Kasumi-1 (cell line): ENCODE measurements at places on chromosomes 3 and 15.

DNA sequence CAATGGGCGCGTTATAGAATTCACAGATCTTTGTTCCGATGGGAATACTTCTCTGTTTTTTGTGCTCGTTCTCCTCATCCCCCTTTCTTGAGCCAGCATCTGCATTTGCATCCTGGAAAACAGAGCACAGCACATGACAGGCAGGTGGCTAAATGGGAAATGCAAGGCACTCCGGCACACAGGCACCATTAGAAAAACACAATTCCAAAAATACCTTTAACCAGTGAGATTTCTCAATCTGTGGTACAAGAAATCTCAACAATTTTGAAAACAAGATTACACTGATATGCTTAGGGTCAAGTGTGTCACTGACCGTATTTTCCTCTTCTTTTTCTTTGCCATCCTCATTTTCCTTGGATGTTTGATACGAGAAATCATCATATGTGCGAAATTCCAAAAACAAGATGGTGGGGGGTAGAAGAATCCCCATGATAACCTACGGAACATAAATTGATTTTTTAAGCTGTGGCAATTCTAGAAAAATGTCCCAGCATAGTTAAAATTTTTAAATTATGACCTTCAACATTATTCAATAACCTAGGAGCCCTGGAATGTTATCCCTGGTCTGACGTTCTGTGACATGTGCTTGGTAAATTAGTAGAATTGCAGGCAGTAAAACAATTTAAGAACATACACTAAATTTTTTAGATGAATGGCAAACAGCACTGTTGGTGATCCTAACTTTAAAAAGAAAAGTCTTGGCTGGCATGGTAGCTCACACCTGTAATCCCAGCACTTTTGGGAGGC, 46.5 kb upstream of the MTMR10 start:
- no peak for DNase-seq

- no peak for DNase-seq
Observed at GRCh38 chr15:35958975-35959374, 413.0 kb upstream of the DPH6 start.

DNA sequence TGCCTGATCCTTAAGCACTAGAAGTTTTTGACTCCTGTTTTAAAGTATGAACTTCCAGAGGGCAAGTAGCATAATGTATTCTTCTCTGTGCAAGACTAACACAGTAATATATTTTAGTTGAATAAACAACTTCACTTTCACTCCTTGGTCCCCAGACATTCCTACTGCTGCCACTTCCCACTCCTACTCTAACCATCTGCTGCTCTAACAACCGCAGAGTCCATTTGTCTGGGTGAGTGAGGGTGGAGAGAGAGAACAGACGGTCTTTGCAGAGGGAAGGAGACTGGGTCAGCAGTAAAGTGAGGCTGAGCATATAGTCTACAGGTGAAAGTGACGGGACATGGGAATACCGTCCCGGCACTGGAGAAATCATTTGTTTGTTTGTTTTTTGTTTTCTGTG, 301.0 kb upstream of the SLCO3A1 start:
- DNase-seq, result no peak

- DNase-seq, result no peak
Observed at GRCh38 chr3:4674216-4674615, 181.1 kb downstream of the ITPR1 start.

GRCh38 chr15:39407116-39407515, 173.8 kb upstream of the THBS1 start:
- no peak for DNase-seq

DNA sequence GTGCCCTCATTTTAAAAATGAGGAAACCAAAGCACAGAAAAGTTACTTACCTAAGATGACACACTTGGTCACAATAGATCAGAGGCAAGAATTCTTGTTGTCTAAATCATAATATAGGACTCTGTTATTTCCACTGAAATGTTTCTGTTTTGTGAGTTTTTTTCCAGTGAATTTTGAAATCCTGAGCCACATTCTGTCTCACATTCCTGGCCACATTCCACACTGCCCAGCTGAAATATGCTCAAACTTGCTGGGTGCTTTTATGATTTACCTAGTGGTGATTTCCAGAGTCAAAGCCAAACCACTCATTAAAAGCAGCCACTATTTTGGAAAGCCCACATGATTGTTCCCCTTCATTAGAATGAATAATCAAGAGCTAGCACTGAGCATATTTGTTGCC, 82.3 kb upstream of the NPHP3 start:
- DNase-seq, result no peak

DNA sequence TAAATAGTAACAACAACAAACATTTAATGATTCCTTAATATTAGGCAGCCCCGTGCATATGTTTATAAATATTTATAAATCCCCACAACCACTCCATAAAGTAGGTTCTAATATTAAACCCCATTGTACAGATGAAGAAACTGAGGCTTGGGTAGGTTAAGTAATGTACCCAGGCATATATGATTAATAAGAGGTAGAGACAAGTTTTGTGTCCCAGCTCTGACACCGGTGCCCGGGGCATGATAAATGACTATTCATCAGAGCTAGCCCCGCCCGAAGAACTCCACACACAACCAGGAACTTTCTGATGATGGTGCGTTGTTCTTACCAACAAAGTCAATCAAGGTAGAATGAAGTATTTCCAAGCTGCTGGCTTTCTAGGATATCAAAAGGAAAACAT, 19.4 kb downstream of the CDCP1 start:
- DNase-seq, result no peak

- DNase-seq, result no peak
Observed at GRCh38 chr15:33968224-33968623, at the start of gene CHRM5. Gene CHRM5 (plus strand): TSS chr15:33968497. CDS start chr15:34062718, 94,221 bp downstream.

DNA sequence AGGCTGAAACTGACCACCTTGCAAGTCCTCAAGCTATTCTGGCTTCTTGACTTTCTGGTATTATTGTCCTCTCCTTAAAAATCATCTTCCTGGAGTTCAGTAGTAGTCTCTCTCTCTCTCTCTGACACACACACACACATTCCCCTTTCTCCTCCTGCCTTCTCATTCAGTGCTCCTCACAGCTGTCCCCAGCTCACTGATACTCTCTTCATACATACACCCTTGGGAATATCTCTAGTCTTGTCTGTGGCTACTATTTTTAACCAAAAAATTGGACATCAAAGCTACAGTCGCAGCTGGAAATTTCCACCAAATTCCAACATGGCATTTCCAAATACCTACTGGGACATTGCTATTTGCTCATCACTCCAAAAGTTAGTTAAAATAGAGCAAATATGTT, 178.9 kb downstream of the ECT2 start:
- DNase-seq, result no peak

DNA sequence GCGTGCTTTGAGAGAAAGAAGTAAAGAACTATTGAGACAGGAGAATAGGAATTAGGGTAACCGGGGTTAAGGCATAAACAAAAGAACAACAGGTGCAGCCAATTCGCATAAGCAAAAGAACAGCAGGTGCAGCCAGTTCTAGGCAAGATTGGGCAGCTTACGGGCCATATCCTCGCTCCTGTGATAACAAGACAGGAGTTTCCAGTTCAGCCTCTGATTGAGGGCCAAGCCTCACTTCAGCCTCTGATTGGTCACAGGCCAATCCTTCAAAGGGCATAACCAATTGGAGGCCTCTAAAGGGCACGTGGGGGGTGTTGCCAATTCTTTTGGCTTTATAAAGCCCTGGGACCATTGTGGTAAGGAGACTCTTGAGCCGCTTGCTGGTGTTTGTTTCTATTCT, 143.5 kb downstream of the GADL1 start:
- DNase-seq, result no peak

GRCh38 chr3:170907637-170908234, 701 bp downstream of the EIF5A2 start:
- DNase-seq, result peak; percentile 26

- no peak for DNase-seq
Observed at GRCh38 chr15:56032373-56032772, 39.0 kb upstream of the NEDD4 start.

DNA sequence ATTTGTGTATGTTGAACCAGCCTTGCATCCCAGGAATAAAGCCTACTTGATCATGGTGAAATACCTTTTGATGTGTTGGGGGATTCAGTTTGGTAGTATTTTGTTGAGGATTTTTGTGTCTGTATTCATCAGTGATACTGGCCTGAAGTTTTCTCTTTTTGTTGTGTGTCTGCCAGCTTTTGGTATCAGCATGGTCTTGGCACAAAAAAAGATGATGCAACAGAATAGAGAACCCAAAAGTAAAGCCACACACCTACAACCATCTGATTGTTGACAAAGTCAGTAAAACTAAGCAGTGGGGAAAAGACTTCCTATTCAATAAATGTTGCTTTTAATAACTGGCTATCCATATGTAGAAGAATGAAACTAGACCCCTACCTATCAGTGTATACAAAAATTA, 77.6 kb downstream of the TCF12 start:
- no peak for DNase-seq

GRCh38 chr3:69690-70089, 126.9 kb upstream of the CHL1 start:
- DNase-seq, result no peak

- DNase-seq, result no peak
Observed at GRCh38 chr3:3129579-3129978, 2.8 kb downstream of the TRNT1 start.

DNA sequence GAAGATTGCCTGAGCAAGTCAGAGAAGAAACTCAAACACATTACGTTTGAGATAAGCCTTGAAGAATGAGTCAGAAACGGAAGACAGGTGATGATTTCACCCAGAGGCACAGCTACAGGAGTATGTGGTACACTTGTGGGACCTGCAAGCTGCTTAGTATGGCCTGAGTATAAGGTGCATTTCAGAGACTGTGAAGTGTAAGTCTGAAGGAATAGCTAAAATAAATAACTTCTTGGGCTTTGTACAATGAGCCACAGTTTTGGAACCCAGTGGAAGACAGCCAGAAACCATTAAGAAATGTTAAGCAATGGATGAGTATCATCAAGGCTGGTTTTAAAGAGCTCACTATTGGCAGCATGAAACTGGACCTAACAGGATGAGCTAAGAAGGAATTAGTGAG, 826.2 kb downstream of the ROBO1 start:
- no peak for DNase-seq

DNA sequence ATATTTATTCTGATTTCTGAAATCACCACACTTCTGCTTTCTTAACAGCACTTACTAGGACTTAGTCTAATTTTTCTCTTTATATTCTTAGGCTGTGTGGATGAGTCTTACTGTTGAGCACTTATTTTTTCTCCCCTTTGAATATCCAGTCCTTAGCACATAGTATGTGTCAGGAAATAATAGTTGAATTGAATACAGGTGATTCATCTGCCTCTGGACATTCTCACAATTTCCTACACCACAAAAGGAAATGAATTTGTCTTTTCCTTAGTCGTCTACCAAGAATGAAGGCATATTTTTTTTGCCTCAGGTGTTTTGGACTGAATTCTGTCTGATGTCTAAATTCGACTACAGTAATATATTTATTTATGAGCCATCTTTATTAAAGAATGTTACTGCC, 204.2 kb downstream of the GHSR start:
- DNase-seq, result no peak

- DNase-seq, result peak; percentile 26
Observed at GRCh38 chr3:52153389-52154096, 680 bp downstream of the POC1A start.

GRCh38 chr15:35616498-35617271, 70.7 kb upstream of the DPH6 start:
- DNase-seq, result no peak

DNA sequence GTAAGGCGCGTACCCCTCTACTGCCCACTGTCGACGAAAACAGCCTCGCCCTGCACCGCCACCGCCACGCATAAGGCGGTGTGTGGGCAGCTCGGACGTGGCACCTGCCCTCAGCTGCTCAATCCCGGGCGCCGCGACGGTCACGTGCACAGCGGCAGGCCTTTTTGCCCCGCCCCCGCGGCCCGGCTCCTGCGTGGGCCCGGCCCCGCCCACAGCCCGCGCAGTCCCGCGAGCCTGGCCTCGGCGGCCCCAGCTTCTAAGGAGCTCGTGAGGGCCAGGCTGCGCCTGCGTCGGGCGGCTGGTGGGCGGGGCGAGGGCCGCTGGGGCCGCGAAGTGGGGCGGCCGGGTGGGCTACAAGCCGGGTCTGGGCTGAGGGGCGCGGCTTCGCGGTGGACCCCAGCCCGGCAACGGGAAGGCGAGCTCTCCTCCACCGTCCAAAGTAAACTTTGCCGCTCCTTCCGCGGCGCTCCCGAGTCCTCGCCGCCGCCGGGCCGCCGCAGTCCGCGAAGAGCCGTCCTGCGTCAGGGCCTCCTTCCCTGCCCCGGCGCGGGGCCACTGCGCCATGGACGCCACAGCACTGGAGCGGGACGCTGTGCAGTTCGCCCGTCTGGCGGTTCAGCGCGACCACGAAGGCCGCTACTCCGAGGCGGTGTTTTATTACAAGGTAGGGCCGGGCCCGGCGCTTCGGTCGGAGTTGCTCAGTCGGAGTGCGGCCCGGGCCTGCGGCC, at the start of gene CAPN7:
Gene CAPN7 (plus strand): TSS at position 313 of the 728 bp plus-strand sequence. CDS start 250 bp downstream, at position 563.
- no peak for DNase-seq

- peak; percentile 3 for DNase-seq
Observed at GRCh38 chr3:5607581-5607980, 420.1 kb downstream of the EDEM1 start.

GRCh38 chr3:170211668-170212067, 10.6 kb upstream of the PRKCI start:
- peak; percentile 23 for DNase-seq

- DNase-seq, result no peak
Observed at GRCh38 chr3:78353231-78353630, 1313.3 kb downstream of the ROBO2 start.

DNA sequence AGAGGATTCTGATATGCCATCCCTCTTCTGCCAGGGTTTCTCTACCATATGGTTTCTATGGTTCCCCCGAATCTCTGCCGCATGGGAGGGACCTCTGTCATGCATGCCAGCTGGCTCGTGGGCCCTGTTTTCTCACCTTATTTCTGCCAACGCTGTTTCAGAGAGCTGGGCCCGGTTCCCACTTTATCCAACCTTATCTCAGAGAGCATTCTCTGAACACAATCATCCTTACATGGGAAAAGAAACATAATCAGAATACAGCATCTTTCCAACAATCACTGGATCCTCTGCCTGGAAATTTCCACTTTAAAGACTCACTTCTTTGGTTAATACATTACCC, 234.5 kb upstream of the ZBTB20 start:
- no peak for DNase-seq

DNA sequence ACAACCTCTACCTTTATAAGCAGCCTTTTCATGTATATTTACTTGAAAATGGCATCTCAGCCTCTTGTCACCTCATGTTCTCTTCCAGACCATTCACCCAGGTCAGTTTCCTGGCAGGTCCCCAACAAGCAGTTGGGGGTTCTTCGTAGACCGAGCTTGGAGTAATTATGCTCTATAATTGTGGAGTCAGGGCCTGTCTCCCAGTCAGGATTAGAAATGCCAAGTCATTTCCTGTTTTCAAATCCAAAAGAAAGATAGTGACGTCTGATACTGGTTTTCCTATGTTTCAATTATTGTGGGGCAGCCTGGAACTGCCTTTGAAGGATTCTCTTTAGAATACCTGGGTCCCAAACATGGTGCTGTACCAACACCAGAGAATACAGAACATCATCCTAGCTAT, 430.6 kb downstream of the MECOM start:
- no peak for DNase-seq
